ENCODE measurements at places on chromosomes 1 and 21.
A peak's percentile ranks its signal among the peaks of the same experiment; 100 is the strongest.

GRCh38 chr1:11364170-11364569 is 91.2 kb downstream of the UBIAD1 start:
- peak; percentile 4 for DNase-seq

GRCh38 chr1:1763657-1764621 is 14.3 kb downstream of the NADK start:
- DNase-seq = no peak

GRCh38 chr1:208141610-208142192 is 102.5 kb downstream of the PLXNA2 start:
- no peak for DNase-seq

DNA sequence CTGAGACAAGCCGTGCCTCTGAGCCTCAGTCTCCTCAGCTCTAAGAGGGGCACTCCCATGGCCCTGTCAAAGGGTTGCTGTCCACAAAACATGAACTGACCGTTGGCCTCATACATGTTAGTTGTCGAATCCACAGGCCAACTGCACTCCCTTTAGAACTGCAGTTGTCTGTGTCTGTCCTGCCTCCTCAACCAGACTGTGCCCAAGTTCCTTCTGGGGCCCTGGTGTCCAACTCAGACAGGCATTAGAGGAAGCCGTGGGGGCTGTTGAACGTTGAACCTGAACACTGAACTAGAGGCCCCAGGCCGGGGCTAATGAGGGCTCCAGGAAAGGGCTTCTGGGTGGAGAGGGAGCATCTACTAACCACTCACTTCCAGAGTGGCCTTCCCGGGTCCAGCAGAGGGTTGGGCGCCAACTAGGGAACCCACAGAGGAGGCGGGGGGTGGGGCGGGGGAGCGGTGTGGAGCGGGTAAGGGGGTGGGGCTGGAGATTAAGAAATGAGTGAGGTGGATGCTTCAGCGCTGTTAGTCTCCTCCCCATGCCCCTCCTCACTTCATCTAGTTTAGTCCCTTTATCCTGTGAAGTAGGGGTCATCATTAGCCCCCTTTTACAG is at the start of gene RAB42:
RAB42 (plus strand) TSS at position 558 of the 613 bp plus-strand sequence. CDS start 247 bp downstream, outside the sequence.
- peak; percentile 17 for DNase-seq

GRCh38 chr1:1628754-1629429 is 3.1 kb upstream of the MMP23B start:
- peak; percentile 57 for DNase-seq

- DNase-seq = peak; percentile 10
Observed at GRCh38 chr1:6614929-6615785, 1.6 kb downstream of the PHF13 start.

GRCh38 chr1:223678841-223679240 is 13.3 kb upstream of the CAPN8 start:
- DNase-seq = no peak

DNA sequence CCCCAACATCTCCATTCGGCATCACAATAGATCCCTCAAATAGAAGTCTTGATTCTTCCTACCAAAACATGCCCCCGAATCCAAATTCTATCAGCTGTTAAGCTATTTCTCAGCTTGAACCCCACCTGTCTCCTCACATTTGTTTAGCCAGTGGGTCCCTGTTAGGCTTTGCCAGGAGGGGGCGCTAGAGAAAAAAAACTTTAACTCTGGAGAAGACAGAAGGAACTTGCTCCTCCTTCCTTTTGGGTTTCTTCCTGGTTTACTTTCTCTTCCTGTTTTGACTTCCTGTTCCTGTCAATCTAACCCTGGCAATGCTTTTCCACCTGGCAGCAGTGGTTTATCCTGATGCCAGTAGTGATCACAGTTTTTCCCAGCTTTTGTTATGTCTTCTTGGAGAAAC is 95.6 kb upstream of the KCNK1 start:
- DNase-seq = no peak

- no peak for DNase-seq
Observed at GRCh38 chr1:38929476-38929875, 12.2 kb downstream of the RHBDL2 start.

DNA sequence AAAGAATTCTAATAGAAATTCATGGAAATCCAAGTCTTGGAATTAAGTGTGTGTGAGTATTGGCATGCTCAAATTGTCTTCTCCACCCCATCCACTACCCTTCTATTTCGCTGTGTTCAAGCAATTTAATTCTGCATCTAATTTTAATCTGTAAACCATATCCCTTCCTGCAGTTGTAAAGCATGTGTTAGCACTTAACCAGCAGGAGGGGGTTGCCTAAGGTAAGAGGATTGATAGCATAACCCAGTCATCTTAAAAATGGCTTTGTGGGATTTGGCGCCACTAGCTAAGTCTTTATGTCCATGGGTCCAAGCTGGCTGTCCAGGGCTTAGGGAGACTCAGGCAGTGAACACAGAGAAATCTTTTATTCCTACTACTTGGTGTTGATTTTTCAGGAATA is 210.3 kb downstream of the PTPRC start:
- DNase-seq = no peak

GRCh38 chr1:242761556-242761955 is 237.1 kb upstream of the PLD5 start:
- no peak for DNase-seq

DNA sequence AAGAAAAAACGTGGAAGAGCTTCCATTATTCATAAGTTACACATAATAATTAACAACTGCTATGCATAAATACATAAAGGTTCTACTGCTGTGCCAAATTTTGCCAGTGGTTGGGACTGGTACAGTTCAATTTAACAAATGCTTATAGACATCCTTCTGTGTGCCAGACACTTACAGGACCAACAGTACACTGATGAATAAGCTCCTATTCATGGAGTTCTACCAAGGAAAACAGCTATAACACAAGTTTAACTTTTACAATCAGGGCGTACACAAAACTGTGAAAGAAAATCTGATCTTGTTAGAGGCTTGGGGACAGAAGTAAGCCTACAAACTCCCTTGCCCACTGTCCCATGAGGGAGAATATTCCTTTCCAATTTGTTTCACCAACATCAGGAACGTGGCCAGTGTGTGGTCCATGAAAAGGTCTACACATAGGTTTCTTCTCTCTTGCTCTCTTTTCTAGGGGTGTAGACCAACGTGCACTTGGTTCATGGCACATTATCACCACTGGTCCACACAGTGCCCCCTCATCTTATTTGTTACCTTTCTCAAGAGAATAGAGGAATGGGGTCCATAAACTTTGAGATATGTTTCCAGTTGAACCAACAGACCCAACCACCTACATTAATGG is 10.1 kb downstream of the NRIP1 start:
- no peak for DNase-seq

- no peak for DNase-seq
Observed at GRCh38 chr1:35886577-35887431, 3.8 kb downstream of the AGO1 start.

DNA sequence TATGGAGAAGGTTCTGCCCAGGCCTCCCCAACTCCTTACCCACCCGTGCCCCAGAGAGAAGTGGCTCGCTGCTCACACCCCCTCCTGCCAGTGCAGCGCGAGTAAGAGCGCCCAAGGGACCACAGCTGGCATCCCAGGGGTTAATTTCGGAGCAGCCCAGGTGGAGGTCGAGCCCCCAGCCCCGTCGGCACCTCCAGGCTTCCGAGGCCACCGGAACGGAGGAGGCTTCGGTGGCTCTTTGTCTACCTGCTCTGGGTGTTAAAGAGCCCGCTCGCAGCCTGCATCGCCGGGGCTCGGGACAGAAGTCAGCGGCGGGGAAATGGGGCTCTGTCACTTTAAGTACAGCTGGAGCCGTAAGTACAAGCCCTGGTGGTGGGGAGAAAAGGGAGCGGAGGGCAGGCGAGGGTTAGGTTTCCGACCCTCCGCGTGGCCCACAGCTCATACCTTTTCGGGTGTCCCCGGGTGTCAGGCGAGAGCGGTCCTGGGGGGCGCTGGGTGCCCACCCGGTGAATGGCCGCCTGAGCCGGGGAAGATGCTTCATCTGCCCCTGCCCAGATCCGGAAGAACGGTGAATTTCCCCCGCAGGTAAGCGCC is 89.4 kb upstream of the IPO9 start:
- DNase-seq = peak; percentile 52

DNA sequence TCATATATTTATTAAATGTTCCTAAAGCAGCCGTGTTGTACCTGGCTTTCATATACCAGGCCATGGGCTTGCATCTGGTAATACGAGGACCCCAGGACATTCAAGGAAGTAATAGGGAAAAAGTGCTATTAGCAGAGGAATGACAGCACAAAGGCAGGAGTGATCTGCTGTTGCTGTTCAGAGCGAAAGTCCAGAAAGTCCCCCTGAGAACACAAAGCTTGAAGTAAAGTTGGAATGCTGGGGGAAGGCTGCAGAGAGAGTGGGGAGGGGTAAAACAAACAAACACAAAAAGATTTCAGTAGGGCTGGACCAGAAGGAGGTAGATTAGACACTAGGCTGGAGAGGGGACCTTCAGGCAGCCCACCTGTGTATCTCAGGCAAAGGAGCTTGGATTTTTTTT is 94.6 kb upstream of the C8B start:
- DNase-seq = no peak

DNA sequence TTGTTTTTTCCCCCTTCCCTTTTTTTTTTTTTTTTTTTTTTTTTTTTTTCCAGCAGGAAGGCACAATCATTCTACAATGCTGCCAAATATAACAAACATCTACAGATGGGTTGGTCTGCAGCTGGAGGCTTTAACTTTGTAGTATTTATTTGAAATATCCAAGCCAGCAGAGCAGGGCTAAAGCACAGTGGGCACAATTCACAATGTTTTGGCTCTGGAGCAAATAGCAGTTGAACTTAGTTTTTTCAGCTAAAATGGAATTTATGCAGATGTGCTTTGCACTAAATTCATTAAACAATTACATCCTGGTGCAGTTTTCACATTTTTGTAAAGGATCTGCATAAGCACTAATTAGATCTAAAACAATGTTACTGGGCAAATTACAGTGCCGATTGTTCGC is 39.8 kb upstream of the ZBTB18 start:
- no peak for DNase-seq

DNA sequence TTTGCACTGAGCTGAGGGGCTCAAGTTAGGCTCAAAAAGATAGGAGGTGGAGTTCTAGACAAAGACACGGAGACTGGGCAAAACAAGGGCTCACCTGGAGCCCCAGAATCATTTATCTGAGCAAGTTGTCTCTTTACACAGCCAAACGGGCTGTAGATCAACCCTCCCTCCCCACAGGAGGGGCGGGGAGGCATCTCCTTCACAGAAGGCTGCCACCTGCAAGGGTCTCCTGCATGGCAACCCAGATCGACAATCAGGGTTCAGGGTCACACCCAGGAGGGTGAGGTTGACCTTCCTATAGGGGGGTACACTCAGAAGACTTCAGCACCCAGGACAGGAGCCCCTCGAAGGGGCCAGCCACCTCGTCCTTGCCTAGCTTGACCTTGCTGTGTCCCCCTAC is 84.0 kb downstream of the CD247 start:
- no peak for DNase-seq

- DNase-seq = no peak
Observed at GRCh38 chr21:28132713-28133112, 860.0 kb downstream of the LTN1 start.

DNA sequence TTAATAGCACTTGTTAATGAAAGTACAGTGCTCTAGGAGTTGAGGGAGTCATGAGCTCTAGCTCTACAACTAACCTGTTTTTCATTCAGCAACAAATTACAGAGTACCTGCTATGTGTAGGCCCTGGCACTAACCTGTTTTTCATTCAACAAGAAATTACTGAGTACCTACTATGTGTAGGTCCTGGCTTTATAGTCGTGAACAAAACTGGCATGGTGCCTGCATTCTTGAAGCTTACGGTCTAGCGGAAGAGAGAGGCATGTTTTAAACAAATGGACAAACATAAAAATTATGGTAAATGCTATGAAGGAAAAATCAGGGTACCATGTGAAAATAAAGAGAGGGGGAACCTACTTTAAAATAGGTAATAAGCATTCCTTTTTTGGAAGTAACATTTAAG is 2.2 kb upstream of the UBAP2L start:
- no peak for DNase-seq

- no peak for DNase-seq
Observed at GRCh38 chr1:179969962-179970361, 15.4 kb downstream of the CEP350 start.

GRCh38 chr21:40562242-40563002 is 284.5 kb downstream of the DSCAM start:
- no peak for DNase-seq

DNA sequence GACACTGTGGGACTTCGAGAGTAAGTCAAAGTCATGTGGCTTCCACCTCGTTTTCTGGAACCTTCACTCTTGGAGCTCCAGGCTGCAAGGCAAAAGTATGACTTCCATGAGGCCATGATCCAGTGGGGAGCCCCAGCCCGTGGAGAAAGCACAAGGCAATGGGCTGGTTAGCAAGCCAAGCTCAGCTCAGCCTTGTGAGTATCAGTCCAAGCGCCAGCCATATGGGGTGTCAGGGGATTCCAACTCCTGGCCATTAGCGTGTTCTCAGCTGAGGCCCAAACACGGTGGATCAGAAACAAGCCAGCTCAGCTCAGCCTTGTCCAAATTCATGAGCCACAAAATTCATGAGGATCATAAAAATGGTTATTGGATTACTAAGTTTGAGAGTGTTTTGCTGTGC is 261.0 kb downstream of the RHOU start:
- no peak for DNase-seq
